ENCODE measurements at places on chromosomes 6 and 20.
A peak's percentile ranks its signal among the peaks of the same experiment; 100 is the strongest.

GRCh38 chr6:33197431-33198048 is 2.9 kb downstream of the RXRB start:
- DNase-seq = peak; percentile 40

- DNase-seq = no peak
These were observed 80.5 kb downstream of the ADAT2 start for GRCh38 chr6:143369971-143370370.

DNA sequence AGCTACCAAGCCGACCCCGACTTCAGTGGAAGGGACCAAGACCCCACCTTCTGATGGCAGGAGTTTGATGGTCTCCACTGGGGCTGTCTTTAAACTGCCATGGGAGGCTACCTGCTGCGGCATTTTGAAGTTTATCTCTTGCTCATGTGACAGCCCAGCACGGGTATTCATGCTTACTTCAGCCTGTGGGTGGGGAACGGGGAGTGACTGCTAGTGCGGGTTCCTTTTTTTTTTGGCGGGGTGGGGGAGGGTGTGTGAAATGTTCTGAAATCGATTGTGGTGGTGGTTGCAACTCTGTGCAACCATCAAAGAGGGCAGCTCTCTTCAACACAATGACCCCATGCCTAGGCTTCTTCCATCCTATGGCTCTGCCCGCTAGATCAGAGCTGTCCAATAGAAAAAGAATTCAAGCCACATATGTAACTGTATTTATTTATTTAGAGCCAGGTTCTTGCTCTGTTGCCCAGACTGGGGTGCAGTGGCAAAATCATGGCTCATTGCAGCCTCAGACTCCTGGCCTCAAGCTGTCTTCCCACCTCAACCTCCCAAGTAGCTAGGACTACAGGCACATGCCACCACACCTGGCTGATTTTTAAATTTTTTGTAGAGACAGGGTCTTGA is 53.7 kb downstream of the PPP1R16B start:
- no peak for DNase-seq

DNA sequence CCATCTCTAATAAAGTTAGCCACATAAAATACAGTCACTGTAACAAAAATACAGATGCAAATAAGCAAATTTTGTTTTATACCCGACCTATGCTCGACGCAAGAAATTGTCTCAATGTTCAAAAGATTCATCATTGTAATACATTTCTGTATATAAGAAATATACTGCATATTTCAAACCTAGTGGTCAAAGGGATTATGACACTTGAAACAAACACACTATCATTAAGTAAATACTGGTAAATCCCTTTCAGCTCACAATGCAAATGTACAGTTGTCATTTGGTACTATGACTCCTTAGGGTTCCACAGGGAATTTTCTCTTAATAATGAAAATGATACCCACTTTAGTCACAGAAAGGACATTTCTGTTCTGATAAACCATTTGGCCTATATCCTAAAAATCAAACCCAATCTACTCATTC is 2.2 kb downstream of the HIVEP2 start:
- DNase-seq = no peak

GRCh38 chr6:111793711-111794111 is 79.5 kb downstream of the FYN start:
- DNase-seq = no peak

- DNase-seq = no peak
These were observed 340.7 kb upstream of the TSHZ2 start for GRCh38 chr20:52631469-52631868.

DNA sequence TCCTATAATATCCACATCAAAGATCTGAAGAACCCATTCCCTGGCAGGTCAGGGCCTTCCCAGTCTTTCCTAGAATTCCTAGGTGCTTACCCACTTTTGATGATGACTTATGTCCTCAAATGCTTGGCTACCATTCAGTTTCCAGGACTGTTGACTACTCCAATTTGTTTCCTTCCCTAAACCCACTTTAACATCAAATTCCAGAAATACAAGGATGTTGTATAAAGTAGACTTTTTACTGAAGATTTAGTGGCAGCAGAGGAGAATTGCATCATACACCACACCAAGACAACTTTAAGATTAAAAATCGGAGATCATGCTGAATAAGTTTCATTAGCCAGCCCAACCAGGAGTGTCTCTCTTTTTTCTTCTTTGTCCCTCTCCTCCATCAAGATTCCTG is 203.3 kb upstream of the LAMP5 start:
- no peak for DNase-seq

- DNase-seq = no peak
These were observed 27.3 kb upstream of the SHLD1 start for GRCh38 chr20:5722927-5723326.

DNA sequence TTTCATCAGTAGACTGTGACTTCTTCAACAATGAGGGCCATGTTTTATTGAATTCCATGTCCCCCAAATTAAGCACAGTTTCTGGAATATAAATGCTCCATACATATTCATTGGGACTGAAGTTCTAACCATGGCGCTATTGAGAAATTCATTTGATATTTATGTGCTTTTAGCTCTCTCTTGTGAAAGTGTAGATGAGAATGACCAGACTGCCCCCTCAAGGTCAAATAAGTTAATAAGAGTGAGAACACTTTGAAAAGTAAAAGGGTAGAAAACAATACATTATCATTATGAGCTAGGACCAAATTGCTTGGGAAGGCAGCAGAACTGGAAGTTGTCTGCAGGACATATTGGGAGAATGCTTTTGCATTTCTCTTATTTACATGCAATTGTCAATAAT is 597.9 kb downstream of the EPM2A start:
- DNase-seq = no peak

DNA sequence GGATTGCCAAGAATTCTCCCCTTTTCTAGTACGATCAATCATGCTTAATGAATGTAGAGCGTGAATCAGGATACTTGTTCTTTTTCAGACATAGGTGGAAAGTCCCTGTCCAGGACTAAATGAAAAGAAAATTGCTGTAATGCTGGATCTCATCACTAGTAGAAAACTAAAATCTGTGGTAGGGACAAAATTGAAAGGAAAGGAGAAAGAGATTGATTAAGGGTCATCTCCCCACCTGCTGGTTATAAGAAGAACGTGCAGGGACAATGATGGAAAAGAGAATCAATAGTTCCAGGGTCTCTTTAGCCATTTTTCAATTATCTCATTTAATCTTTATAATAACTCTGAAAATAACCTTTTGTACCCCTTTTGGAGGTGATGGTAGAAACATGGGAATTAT is 18.7 kb upstream of the HLA-DRB1 start:
- no peak for DNase-seq

GRCh38 chr6:138101946-138102731 is 5.1 kb downstream of the PERP start:
- DNase-seq = no peak

DNA sequence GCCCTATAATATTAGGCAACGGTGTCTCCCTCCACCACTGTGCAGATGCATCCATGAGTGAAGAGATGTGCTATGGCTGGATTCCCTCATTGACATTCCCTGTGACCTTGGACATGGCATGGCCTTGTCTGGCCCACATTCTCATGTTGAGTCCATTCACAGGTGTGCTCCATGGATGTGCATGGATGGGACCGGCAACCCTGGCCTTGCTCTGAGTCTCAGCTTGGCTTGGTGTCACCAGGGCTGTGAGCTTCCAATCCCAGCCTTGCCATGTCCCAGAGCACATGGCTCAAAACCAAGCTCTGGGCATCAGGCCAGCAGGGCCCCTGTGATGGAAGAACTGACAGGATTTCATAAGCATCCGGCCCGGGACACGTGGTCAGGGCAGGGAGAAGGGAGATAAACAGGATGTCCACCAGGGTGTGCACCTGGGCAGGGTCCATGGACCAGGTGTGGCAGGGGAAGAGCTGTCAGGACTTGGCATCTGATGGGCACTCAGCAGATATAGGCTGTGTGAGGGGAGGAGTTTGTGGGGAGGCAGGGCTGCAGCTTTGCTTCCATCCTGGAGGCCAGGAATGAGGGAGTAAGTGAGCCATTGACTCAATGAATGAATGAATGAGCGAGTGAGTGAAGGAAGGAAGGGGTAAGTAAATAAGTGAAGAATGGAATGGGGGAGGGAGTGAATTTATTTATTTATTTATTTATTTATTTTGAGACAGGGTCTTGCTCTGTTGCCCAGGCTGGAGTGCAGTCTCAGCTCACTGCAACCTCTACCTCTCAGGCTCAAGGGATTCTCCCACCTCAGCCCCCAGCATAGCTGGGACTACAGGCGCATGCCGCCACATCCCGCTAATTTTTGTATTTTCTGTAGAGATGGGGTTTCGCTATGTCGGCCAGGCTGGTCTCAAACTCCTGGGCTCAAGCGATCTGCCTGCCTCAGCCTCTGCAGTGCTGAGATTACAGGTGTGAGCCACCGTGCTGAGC is 15.7 kb downstream of the NRSN2 start:
- DNase-seq = no peak

GRCh38 chr6:439641-440167 is 48.2 kb downstream of the IRF4 start:
- DNase-seq = no peak

DNA sequence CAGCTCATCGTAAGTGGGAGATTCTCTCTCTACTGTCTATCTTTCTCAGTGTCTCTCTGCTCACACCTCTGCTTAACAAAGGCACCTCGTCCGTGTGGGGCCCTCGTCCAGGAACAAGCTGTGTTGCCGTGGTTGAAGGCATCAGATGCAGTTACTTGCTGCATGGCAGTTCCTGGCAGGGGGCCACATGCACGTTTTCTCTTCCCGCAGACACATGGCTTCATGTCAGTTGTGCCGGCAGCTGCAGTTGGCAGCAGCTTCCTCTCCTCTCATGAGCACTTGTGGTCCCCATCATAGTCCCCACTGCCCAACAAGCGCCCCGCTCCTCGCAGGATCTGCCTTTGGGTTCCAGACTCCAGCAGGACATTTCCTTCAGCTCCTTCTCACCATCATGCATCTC is 7.1 kb upstream of the AFDN start:
- DNase-seq = no peak

DNA sequence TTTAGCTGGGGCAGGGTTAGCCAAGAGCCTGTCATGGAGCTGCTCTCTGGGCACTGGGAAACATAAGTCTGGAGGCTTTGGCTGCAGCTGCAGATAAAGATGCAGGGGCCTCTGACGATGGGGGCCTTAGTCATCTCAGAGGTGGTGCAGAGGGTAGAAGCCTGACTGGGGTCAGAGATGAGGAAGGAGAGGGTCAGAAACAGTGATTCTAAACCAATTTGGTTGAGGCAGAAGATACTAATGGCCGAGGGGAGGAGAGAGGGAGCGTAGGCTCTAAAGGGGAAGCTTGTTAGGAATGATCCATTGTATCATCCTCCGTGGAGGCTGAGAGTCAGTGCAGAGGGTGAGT is 33.8 kb downstream of the PLEKHG1 start:
- no peak for DNase-seq

GRCh38 chr6:29681811-29682210 is 859 bp upstream of the ZFP57 start:
- DNase-seq = no peak

DNA sequence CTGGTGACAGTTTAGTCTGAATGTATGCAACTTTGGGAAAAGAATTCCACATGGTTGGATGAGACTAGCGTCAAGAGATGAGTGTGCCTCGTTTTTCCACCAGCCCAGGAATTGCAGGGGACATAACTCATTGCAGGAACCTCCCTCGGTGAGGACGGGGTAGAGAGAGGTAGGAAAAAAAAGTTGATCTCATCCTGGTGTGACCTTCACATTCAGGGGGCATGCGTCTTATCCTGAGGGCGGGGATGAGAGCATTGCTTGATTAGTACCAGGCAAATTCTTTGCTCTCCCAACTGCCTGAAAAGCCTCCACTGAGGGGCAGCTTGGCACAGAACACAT is 11.8 kb downstream of the TLDC2 start:
- no peak for DNase-seq

DNA sequence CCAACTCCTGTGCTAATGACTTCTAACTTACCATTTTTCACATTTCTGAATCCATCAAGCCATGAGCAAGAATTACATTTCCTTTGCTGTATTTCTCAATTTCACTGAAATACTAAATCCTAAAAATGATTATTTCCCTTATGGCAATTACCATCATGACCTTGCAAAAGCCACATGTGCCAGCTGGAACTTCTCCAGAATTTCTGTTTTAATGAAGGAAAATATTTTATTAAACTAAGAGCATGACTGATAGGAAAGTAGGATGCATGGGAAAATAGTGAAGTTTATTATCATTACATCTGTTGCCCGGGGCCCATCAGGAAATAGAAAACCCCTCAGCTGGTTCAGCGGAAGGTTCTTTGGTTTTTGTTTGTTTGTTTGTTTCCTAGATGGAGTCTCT is 14.4 kb upstream of the TMEM242 start:
- DNase-seq = no peak

DNA sequence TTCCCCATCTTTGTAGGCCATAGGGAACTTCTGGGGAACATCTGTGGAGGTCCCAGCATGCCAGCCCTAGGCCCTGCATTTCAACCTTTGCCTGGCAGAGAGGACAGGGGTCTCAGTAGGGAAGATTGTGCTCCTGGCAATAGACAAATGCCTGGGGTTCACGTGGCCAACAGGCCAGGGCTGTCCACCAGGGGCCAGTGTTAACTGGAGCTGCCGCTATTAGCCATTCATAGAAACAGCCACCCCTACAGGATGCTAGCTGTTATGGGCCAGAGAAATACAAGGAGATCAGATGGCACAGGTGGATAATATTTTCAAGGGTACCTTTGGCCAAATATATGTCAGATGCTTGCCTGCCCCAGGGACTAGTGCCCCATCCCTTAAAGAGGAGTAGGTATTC is 932.9 kb downstream of the QKI start:
- DNase-seq = no peak

DNA sequence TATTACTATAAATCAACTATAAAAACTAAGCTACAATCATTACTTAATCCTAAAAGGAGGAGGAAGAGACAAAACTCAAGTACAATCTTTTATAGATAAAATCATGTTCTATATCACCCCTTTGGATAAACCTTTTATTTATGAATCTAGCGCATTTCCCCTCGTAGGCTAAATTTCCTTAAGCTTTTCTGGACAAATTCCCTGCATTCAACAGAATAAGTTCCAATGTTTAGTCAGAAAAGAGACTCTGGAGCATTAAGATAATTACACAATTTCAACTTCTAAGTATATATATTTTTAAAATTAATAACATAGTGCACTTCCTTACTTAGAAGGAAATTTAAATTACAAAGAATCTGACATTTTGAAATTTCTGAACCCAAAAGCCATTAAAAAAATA is 37.9 kb downstream of the ATXN1 start:
- DNase-seq = no peak

Measured in nephron progenitor cell (in vitro differentiated cells).